ENCODE measurements at places on chromosomes 3 and 15.
A peak's percentile ranks its signal among the peaks of the same experiment; 100 is the strongest.

DNA sequence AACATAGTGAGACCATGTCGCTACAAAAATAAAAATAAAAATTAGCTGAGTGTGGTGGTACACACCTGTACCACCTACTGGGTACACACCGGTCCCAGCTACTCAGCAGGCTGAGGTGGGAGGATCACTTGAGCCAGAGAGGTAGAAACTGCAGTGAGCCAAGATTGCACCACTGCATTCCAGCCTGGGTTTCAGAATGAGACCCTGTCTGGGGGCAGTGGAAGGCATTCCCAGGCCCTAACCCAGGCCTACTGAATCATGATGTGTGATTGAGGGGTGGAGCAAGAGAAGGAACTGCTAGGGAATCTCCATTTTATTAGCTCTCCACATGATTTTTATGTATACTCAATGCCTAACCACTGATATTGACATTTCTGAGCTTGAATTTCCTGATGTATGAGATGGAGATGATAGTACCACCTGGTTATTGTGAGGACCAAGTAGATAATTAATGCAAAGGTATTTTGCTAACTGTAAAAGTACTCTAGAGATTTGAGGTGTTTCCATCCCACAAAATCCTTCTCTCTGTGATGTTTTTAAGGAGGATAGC lies 169.5 kb upstream of the UMPS start:
- no peak for DNase-seq

- DNase-seq = no peak
Observed at GRCh38 chr15:38486936-38487335, 33.0 kb downstream of the FAM98B start.

GRCh38 chr3:157398598-157398997 lies 38.1 kb upstream of the PTX3 start:
- no peak for DNase-seq

DNA sequence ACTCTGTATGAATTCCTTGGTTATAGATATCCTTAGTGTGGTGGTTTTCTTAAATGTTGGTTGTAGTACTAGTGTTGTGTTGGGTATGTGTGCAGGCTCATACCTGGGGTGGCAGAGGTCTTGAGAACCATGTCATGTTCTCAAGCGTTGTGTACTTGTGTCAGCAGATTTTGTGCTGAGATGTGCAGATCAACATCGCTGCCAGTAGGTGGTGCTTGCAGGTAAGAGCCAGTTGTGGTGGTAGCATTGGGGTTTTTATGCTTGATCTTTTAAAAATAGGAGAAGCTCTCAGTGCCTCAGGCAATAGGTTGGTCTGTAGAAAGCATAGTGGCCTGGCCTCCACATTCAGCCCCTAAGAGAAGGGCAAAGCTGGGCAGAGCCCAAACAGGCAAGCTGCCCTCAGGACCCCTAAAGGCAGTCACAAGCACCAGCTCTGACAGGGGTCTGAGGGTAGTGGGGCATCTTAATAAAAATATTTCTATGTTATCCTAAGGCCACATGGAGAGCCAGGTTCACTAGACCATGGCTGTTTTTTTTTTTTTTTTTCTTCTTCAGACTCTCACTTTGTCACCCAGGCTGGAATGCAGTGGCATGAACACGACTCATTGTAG lies 164.0 kb downstream of the IL20RB start:
- peak; percentile 5 for DNase-seq

- no peak for DNase-seq
Observed at GRCh38 chr3:185711255-185711870, 113.5 kb downstream of the IGF2BP2 start.

DNA sequence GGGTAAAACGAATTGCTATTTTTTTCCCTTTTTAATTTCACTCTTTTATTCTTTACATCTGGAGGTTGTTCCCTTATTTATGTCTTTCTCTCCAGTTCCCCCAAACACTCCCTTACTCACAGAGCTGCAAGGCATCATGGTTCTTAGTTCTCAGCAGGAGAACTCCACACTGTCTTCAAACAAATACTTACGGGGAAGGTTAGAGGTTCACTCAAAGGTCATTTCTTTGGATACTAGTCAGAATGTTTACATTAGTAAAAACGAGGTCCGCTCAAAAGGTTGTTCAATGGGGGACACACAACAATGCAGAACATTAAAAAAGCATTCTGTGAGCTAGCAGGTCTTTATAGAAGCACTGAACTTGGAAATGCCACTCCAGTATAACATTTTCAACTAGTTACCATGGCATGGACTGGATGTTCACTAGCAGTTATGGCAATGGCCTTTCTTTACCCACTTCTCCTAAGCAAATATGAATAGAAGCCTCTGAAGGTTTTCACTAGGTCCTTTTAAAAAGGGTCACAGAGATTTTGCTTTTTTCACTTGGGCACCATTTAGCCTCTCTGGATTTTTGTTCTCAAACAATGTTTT lies 201.7 kb downstream of the MEIS2 start:
- no peak for DNase-seq

DNA sequence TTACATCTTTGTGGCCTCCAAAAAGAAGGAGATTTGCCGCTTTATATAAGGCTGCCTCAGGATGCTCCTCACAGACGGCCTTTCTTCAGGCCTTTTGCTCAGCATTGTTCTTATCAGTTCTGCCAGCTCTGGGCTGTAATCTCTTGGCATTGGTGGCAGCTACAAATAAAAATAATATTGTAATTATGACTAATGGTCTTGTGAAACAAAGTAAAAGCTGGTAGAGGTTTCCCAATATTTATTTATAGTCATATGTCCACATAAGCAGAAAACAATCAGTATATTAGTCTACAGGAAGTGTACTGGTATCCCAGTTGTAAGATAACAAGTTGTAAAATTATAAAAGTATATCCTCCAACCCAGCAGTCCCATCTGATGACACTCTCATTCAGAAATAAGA lies 7.3 kb downstream of the NEK4 start:
- no peak for DNase-seq

DNA sequence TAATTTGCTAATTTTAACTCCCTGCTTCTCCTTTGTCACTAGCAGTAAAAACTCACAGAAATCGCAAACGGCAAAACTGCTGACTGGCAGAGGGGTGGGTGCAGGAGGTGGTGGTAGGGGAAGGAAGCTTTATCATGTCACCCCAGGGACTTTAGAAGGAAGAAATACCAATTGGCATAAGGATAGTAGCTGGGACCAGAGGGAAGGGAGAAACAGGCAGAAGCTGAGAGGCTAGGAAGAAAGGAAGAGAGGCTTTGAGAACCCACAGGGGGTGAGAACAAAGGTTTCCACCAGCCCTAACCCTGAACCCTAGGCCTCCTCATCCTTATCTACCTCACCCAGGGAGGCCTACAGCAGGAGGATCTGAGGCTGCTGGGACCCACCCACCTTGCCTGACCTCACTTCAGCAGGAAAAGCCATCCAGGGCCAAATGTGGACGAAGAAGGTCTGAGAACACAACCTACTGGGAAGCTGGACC lies 10.7 kb downstream of the ITGB5 start:
- DNase-seq = no peak

- no peak for DNase-seq
Observed at GRCh38 chr15:73633991-73634495, 854 bp upstream of the NPTN start.

- DNase-seq = no peak
Observed at GRCh38 chr3:120368172-120368571, 19.0 kb upstream of the LRRC58 start.

GRCh38 chr3:82509951-82510603 lies 748.6 kb upstream of the GBE1 start:
- DNase-seq = no peak

DNA sequence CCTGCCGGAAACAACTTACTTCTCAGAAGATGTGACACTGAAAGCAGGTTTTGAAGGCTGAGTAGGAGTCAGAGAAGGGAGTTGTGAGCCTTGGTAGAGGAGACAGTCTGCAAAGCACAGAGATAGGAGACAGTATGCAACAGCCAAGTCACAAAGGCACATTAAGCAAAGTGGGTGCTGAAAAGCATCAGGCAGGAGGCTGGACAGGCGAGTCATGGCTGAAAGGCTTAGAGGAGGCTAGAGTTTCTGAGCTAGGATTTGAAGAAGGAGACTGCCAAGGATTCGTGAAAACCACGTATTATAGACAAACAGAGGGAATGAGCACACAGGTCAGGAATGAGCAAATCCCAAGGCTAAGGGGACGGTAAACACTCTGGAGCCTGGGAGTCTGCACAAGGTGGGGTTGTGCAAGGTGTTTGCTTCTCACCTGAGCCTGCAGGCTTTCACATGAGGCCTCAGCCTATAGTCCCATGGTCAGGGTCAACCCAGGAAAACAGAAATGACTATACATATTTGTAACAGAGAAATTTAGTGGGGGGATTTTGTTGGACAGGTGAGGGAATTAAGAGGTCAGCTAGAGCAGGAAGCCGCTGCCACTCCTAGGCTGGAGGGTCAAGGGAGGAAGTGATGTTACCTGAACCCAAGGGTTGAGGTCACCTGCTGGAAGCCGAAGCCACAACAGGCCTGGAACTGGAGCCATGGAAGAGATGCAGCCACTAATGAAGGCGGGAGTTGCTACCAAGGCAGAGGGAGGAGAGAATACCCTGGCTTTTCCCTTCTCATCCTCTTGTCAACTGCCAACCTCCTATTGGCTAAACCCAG lies 23.1 kb upstream of the TRIM71 start:
- no peak for DNase-seq

GRCh38 chr3:156483002-156483401 lies 71.9 kb downstream of the SSR3 start:
- peak; percentile 8 for DNase-seq

DNA sequence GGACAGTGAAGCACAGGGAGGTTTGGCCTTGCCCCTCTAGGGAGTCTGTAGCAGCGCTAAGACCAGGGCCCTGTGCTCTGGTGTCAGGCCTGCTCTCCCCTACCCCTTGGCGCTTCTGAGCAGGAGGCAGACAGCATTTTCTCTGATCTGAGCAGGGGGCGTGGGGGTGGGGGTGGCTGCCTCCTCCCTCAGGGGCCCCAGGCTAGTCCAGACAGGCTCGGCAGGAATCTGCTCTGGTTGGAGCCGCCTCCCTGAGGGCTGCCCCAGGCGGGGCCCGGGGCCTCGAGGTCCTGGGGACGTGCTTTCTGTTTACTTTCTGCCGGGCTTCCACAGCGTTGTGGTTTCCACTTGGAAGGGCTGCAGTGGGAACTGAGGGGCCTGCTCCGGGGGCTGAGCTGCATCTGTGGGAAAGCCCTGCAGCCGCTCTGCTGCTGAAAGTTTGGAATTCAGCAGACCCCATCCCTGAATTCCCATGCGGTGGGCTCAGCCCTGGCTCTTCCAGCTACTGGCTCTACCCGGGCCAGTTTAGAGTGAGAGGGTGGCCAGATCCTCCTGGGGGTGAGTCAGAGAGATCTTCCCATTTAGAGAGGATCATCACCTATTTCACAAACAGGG lies 105.4 kb downstream of the LINGO1 start:
- DNase-seq = no peak

GRCh38 chr3:12289524-12289923 lies 654 bp downstream of the PPARG start:
- DNase-seq = no peak

- peak; percentile 82 for DNase-seq
Observed at GRCh38 chr15:38651328-38652038, 86.9 kb upstream of the RASGRP1 start.

DNA sequence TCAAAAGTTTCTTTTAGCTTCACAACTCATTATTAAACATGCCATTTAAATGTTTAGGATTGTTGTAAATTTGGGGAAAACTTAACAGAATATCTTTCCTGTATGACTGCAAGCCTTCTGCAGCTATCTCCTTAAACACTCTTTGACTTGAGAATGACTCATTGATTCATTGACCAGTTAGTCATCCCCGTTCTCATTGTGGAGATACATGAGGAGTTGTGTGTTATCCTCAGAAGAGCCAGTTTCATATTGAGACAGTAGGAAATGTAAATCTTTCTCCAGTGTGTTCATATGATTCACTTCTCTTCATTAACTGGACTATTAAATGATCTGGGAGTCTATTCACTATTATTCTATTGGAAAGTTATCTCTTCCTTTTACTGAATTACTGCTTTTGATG lies 83.0 kb downstream of the CRYGS start:
- DNase-seq = no peak
